ENCODE measurements at places on chromosomes 7 and 10. TPM values are rescaled to one million over a fixed set of nuclear protein-coding genes. Genes with fewer than 3 reads are reported as not detected.
A peak's percentile ranks its signal among the peaks of the same experiment; 100 is the strongest.

DNA sequence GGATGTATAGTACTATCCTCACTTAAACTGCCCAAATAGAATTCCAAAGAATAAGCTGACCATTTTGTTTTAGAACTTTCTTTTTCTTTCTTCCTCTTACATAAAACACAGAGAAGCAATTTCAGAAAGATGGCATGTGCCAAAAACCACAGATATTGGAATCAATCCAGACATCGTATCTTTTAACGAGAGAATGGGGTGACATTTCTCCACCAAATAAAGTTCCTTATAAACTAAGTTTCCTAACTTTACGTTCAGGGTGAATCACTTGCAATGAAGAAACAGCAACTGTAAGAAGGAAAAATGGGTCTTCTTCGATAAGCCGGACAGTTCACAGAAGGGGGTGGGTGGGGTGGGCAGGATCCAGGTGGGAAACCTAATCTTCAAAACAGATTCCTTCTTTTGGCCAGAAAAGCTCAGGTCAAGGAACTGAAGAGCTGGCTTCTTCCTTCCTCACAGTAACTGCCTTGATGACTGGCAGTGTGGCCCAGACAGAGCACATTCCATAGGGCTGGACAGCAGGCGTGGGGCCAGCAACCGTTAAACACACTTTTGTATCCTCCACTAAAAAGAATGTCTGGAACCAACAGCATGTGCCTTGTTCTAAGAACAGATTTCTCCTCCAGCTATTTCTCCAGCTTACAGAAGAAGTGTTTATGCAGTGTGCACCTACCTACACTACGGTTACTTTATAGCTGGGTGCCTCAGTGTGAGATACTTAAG lies 31.5 kb downstream of the CREB3L2 start:
- peaks cover 17% of the 10 kb centered on the region for H3K4me1 ChIP-seq
- no peak overlapping the region for H3K27ac ChIP-seq
- no peak for DNase-seq

GRCh38 chr10:129394518-129395328 lies 72.3 kb upstream of the MGMT start:
- H3K36me3 ChIP-seq, result no peaks in the 10 kb centered on the region
- H3K27me3 ChIP-seq, result no peaks in the 10 kb centered on the region
- H3K4me3 ChIP-seq, result no peak overlapping the region
- DNase-seq, result no peak
- no peak overlapping the region for H3K27ac ChIP-seq

- no peak overlapping the region for H3K4me3 ChIP-seq
- H3K36me3 ChIP-seq, result no peaks in the 10 kb centered on the region
- no peak overlapping the region for H3K27ac ChIP-seq
- H3K27me3 ChIP-seq, result no peaks in the 10 kb centered on the region
These were observed 345.0 kb downstream of the SORCS1 start for GRCh38 chr10:106819490-106819889.

DNA sequence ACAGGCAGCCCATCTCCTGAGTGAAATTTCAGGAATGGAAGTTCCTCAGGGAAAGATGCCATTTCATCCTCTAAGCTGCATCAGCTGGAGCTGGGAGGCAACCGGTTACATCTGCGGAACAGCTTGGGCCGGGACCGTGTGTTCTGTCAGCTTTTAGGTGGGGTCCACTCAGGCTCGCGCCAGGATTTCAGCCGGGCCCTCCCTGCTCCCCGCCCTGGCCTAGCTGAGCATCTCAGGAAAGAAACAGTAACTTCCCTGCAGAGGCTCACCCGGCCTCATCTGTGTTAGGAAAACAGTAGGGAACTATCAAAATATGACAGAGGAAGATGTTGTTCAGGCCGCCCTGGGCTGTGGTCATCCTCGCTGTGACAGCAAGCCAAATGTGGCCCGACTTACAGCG lies 110.4 kb downstream of the TRIL start:
- no peak overlapping the region for H3K4me3 ChIP-seq
- H3K36me3 ChIP-seq, result no peaks in the 10 kb centered on the region
- no peak overlapping the region for H3K27ac ChIP-seq
- H3K4me1 ChIP-seq, result no peaks in the 10 kb centered on the region
- peaks cover 5% of the 10 kb centered on the region for H3K27me3 ChIP-seq

- no peak for DNase-seq
- H3K27ac ChIP-seq, result no peak overlapping the region
- no peaks in the 10 kb centered on the region for H3K36me3 ChIP-seq
- no peaks in the 10 kb centered on the region for H3K27me3 ChIP-seq
- H3K4me3 ChIP-seq, result no peak overlapping the region
These were observed 157.2 kb downstream of the CHRM2 start for GRCh38 chr7:137025469-137026175.

DNA sequence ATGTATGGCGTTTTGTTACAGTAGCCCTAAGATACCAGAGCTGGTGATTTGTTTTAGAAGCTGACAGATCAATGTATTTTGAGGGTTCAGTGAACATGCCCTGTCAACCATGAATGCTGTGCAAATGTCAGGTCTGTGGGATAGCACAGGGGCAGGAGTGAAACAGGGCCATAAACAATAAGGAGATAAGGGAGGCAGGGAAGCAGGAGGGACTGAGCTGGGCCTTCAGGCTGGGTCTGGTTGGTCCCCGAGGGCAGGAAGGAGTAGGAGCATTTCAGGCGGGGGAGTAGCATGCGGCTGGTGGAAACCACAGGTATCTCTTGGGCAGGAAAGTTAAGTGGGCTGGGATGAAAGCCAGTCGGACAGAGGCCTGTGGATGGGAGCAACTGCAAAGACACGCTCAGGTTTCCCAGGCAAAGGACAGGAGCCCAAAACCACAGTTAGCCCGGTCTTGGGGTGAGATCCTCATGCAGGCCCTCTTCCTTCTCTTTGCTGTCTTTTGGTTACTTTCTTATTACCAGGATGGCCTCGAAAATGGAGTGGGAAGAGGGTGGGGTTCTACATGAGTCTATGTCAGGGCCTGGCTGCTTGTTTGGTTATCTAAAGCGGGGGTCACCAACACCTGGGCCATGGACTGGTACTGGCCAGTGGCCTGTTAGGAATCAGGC lies 69.5 kb upstream of the SEPHS1 start:
- H3K27ac ChIP-seq, result no peak overlapping the region
- no peak overlapping the region for H3K4me3 ChIP-seq
- no peaks in the 10 kb centered on the region for H3K27me3 ChIP-seq

GRCh38 chr7:157684157-157684908 lies 347.5 kb downstream of the DNAJB6 start:
- peaks cover 50% of the 10 kb centered on the region for H3K27me3 ChIP-seq
- DNase-seq, result no peak
- H3K4me1 ChIP-seq, result peaks cover 9% of the 10 kb centered on the region
- H3K36me3 ChIP-seq, result no peaks in the 10 kb centered on the region

DNA sequence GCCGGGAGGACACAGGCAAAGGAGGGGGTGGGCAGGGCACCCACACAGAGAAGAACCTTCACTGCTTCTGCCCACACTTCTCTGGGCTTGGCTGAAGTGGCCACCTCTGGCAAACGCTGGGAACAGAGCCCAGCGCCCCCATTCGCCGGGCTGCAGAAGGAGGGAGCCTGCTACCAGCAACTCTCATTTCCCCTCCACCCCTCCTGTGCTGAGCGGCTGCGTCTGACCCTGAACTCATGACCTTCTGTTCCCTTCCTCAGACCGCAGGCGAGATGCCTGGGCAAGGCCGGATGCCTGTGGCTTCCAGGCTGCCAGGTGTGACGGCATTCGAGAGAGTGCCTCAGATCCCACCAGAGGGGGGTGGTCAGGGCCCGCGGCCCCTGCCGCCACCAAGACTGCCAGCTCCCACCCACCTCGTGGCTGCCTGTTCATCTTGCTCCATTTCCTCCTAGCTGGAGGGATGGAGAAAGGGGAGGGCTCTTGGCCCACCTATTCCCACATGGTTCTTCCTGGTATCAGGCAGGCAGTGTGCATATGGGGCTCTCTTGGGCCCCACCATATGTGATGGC lies 19.8 kb downstream of the DNAJB12 start:
- H3K27ac ChIP-seq, result peak overlapping the region; percentile 94
- H3K4me1 ChIP-seq, result peaks cover 82% of the 10 kb centered on the region
- no peaks in the 10 kb centered on the region for H3K27me3 ChIP-seq

DNA sequence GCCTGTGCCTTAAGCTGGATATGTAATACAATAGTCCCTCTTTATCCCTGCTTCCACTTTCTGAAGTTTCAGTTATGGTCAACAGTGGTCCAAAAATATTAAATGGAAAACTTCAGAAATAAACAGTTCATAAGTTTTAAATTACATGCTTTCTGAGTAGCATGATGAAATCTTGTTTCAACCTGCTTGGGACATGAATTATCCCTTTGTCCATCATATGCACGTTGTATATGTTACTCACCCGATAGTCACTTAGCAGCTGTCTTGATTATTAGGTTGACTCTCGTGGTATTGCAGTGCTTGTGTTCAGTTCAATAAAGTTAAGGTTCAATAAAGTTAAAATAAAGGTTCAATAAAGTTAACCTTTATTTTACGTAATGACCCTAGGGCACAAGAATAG lies 25.5 kb downstream of the C1GALT1 start:
- no peaks in the 10 kb centered on the region for H3K27me3 ChIP-seq
- H3K4me1 ChIP-seq, result peaks cover 30% of the 10 kb centered on the region
- H3K4me3 ChIP-seq, result no peak overlapping the region
- no peak overlapping the region for H3K27ac ChIP-seq

DNA sequence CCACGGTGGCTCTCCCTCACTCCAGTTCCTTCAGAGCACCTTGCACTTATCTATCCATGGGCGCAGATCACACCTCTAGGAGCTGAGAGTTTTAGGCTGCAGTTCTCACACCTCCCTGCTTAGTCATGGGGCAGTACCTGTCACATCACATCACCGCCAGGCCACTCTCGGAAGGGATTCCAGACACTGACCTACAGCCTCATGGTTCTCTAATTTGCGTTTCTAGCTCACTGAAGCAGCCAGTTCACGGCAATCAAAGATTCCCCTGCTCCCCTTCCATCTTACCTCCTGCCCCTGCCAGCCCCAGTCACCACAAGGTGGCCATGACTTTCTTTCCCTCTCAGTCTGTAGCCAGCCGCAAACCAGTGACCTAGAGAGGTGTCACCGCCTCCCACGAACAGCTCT lies 34.2 kb downstream of the ADRB1 start:
- no peaks in the 10 kb centered on the region for H3K4me1 ChIP-seq
- H3K27ac ChIP-seq, result no peak overlapping the region
- no peak for DNase-seq
- no peak overlapping the region for H3K4me3 ChIP-seq

DNA sequence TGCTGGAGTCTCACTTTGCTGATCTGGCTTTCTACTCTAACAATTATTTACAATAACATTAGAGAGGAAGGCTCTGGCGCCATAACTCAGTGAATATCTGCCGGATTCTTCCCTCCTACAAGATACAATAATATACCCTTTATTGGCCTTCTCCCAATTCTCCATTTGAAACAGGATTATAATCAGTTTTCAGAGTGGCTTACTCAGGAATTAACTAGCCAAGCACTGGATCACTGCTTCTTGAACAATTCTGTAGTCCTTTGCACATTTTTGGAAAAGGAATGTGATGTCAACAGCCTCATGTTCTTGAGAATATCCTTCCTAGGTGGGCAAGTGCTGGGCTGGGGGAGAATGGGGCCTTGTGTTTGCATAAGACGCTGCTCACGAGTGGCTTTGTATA lies 125.9 kb downstream of the HIPK2 start:
- no peak overlapping the region for H3K27ac ChIP-seq
- peaks cover 25% of the 10 kb centered on the region for H3K36me3 ChIP-seq
- no peaks in the 10 kb centered on the region for H3K27me3 ChIP-seq
- H3K4me1 ChIP-seq, result peaks cover 15% of the 10 kb centered on the region

GRCh38 chr7:30694774-30695721 lies 12.8 kb upstream of the CRHR2 start:
- no peak for DNase-seq
- H3K27ac ChIP-seq, result no peak overlapping the region
- peaks cover 6% of the 10 kb centered on the region for H3K27me3 ChIP-seq
- H3K36me3 ChIP-seq, result no peaks in the 10 kb centered on the region

- no peak overlapping the region for H3K27ac ChIP-seq
- H3K4me3 ChIP-seq, result no peak overlapping the region
- no peaks in the 10 kb centered on the region for H3K27me3 ChIP-seq
- no peak for DNase-seq
- peaks cover 57% of the 10 kb centered on the region for H3K36me3 ChIP-seq
- H3K4me1 ChIP-seq, result peaks cover 21% of the 10 kb centered on the region
These were observed 41.6 kb downstream of the HBP1 start for GRCh38 chr7:107210400-107210799.

- no peak for DNase-seq
- no peaks in the 10 kb centered on the region for H3K36me3 ChIP-seq
- H3K27ac ChIP-seq, result no peak overlapping the region
These were observed 201.6 kb downstream of the SH2D4B start for GRCh38 chr10:80739328-80739727.

GRCh38 chr10:49831352-49832035 lies 69.4 kb upstream of the OGDHL start:
- H3K36me3 ChIP-seq, result no peaks in the 10 kb centered on the region
- no peak for DNase-seq
- no peak overlapping the region for H3K4me3 ChIP-seq
- H3K27me3 ChIP-seq, result no peaks in the 10 kb centered on the region
- no peak overlapping the region for H3K27ac ChIP-seq

The SEMA4G gene
- total RNA-seq, result 1.0 TPM

The PRPS1L1 gene
- total RNA-seq, result not detected

The CALCR gene
- not detected for total RNA-seq

The AKR1C4 gene
- not detected for total RNA-seq

The EFCAB10 gene
- total RNA-seq, result not detected

The ASB13 gene
- total RNA-seq, result 16.1 TPM

The TBRG4 gene
- 53.3 TPM for total RNA-seq

The NODAL gene
- not detected for total RNA-seq

All from esophagus squamous epithelium (tissue), 5 donors.